ENCODE measurements at places on chromosomes 11 and 22. TPM values are rescaled to one million over a fixed set of nuclear protein-coding genes. Genes with fewer than 3 reads are reported as not detected.

- no peak for DNase-seq
Observed at GRCh38 chr11:32893343-32894148, 935 bp downstream of the QSER1 start.

GRCh38 chr11:74462009-74462408 is 5.3 kb downstream of the KCNE3 start:
- no peak for DNase-seq

GRCh38 chr11:61007956-61008896 is 36.7 kb downstream of the CD6 start:
- DNase-seq: no peak

The SULT4A1 gene
- 12.0 TPM for total RNA-seq

GRCh38 chr22:43917521-43917920 is 6.1 kb upstream of the PNPLA3 start:
- DNase-seq: no peak
